Tibial artery (tissue), 4 donors: ENCODE measurements at places on chromosomes 12 and 14.

DNA sequence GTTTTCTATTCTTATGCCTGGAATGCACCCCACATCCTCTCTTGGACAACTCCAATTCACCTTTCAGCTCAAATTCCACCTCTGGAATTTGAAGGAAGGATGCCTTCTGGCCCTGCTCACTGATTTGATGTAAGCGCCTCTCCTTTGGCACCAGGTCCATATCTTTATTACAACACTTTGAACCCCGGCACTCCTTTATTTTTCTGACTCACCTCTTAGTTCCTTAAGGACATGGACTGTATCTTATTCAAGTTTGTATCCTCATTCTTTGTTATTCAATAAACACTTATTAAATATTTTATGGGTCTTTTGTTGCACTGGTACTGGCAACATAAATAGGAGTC lies 3.1 kb downstream of the GALC start:
- DNase-seq, result no peak
- no peak overlapping the region for H3K27ac ChIP-seq
- no peak overlapping the region for H3K4me3 ChIP-seq
- H3K4me1 ChIP-seq, result no peaks in the 10 kb centered on the region
- H3K36me3 ChIP-seq, result peaks cover 12% of the 10 kb centered on the region
- H3K27me3 ChIP-seq, result no peaks in the 10 kb centered on the region

DNA sequence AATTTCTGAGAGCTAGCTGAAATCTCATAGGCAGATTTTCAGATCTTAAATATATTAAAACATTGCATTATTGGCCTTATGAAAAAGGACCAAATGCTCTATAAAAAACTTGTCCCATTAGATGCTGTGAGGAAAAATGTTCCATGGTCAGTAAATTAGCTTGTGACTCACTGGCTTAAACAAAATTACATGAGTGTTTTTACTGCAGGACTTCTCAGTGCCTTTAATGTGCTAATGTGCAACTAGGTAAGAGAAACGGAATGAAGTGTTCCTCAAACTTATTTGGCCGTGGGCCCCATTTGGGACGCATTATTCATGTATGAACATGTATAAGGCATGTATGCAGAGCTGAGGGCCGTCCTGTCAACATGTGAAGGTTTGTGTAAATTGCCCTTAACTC lies 41.7 kb downstream of the MYRFL start:
- H3K4me1 ChIP-seq, result no peaks in the 10 kb centered on the region
- DNase-seq, result no peak
- H3K27me3 ChIP-seq, result no peaks in the 10 kb centered on the region
- no peak overlapping the region for H3K27ac ChIP-seq
- no peak overlapping the region for H3K4me3 ChIP-seq

- H3K27ac ChIP-seq, result no peak overlapping the region
- no peaks in the 10 kb centered on the region for H3K27me3 ChIP-seq
- H3K36me3 ChIP-seq, result no peaks in the 10 kb centered on the region
- no peak for DNase-seq
- no peak overlapping the region for H3K4me3 ChIP-seq
These were observed 121.3 kb downstream of the CRADD start for GRCh38 chr12:93798279-93799151.

DNA sequence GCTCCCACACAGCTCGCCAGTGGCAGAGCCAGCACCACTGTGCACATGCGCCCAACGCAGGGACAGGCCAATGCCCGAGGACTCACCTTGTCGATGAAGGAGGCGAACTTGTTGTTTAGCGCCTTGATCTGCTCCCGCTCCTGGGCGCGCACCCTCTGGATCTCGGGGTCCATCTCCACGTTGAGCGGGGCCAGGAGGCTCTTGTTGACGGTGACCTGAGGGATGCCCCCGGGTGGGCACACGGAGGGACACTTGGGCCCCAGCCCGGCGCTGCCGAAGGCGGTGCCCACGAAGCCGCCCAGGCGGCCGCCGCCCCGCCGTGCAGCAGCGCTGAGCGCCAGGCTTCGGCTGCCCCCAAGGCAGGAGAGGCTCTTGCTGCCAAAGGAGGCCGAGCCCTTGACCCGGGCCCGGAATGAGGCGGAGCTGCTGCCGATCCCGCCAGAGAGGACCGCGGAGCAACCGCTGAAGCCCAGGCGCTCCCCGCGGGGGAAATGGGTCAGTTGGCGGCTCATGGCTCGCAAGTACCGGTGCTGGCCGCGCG lies at the start of gene KRT72:
Gene KRT72 (minus strand): TSS at position 523 of the 541 bp plus-strand sequence. CDS start 11 bp downstream, at position 512.
- H3K4me1 ChIP-seq, result no peaks in the 10 kb centered on the region
- no peak within 1 kb of the TSS for H3K4me3 ChIP-seq
- H3K36me3 ChIP-seq, result no peaks in the 10 kb centered on the region
- no peak for DNase-seq
- H3K27ac ChIP-seq, result no peak within 1 kb of the TSS

- no peak for DNase-seq
- no peaks in the 10 kb centered on the region for H3K27me3 ChIP-seq
- H3K4me1 ChIP-seq, result peaks cover 21% of the 10 kb centered on the region
- no peak overlapping the region for H3K4me3 ChIP-seq
- H3K27ac ChIP-seq, result no peak overlapping the region
- H3K36me3 ChIP-seq, result no peaks in the 10 kb centered on the region
These were observed 1077.2 kb downstream of the VRK1 start for GRCh38 chr14:97874394-97874793.

DNA sequence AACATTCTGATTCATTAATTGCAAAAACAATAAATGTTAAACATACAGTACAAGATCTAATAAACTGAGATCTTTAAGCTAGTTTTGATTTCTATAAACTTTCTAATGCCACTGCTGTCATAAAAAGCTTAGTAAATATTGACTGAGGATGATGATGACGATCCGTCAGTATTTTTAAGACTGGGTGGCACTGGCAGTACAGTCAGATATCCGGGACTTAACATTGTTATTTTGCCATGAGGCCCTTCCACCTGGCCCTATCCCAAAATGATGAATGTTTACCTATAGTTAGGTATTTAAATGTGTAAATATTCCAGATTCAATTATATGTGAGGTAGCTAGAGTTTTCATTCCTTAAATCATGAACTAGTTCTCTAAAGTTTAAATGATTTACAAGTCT lies 158.5 kb downstream of the FOXA1 start:
- H3K27ac ChIP-seq, result no peak overlapping the region
- no peaks in the 10 kb centered on the region for H3K27me3 ChIP-seq
- no peak overlapping the region for H3K4me3 ChIP-seq

- DNase-seq, result no peak
- H3K4me3 ChIP-seq, result no peak overlapping the region
- H3K27me3 ChIP-seq, result no peaks in the 10 kb centered on the region
These were observed 52.1 kb downstream of the RCOR1 start for GRCh38 chr14:102644523-102644922.

DNA sequence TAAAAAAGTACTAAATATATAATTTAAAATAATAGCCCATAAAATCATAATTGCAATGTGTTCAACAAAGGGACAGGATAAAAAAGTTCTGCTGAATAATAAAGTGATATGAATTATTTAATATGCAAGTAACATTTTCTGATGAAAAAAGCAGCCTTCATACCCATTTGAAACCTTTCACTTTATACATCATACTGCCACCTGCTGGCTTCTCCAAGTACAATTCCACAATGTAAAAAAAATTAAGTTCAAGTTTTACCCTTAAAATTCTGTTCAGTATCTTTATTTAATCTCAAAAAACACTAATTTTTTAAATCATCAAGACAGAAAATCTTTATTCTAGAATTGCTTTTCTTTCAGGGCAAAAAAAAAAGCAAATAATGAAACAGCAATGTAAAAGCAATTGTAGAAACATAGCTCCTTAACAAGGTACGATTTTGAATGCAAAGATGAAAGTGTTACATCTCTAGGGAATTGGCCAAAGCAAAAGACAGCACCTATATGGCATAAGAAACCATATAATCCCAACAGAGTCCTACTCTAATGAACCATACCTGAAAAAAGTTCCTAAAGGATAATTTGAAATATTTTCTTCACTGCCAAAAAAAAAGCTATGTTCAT lies 15.0 kb downstream of the MDM1 start:
- no peak for DNase-seq
- no peaks in the 10 kb centered on the region for H3K27me3 ChIP-seq
- H3K4me3 ChIP-seq, result no peak overlapping the region
- H3K4me1 ChIP-seq, result no peaks in the 10 kb centered on the region
- H3K36me3 ChIP-seq, result peaks cover 29% of the 10 kb centered on the region
- no peak overlapping the region for H3K27ac ChIP-seq

DNA sequence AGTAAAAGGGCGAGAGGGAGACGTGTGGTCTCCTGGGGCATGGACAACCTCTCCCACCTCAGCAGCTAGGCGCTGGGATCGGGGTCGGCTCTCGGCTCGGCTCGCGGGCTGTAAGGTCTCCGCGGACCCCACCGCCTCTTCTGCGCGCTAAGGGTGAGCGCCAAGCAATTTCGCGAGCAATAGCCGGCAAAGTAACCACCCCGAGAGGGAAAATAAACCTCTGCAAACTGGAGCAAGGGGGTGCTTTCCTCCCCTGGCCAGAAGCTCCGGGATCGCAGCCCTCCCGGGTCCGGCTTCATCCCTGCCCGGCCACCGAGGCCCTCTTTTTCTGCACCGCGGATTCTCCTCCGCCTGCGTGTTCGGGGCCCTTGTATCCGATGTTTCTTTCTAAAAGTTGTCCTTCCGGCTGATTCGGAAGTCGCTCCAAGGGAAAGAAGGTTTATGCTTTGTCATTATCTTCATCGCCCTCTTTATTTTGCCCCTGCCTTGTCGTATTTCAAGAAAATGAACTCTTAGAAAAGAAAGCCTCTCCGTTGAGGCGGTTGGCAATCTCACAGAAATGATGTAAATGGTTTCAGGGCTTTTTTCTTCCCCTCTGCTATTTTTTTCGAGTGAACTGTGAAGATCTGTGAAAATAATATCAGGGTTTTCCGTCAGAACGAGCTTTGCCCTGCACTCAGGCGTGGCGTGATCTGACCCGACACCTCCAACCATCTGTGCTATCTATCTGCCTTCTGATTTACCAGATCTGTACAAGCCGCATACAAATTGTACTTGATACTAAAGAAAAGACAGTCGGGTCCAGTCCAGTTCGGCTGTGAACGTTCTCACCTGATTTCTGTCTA lies 1.7 kb upstream of the SIX6 start:
- no peaks in the 10 kb centered on the region for H3K36me3 ChIP-seq
- H3K4me3 ChIP-seq, result no peak overlapping the region
- H3K27me3 ChIP-seq, result no peaks in the 10 kb centered on the region
- no peak for DNase-seq

- no peak overlapping the region for H3K27ac ChIP-seq
- no peak overlapping the region for H3K4me3 ChIP-seq
- H3K4me1 ChIP-seq, result peaks cover 20% of the 10 kb centered on the region
- H3K27me3 ChIP-seq, result no peaks in the 10 kb centered on the region
- DNase-seq, result no peak
These were observed 9.3 kb upstream of the CALCOCO1 start for GRCh38 chr12:53736592-53736991.

DNA sequence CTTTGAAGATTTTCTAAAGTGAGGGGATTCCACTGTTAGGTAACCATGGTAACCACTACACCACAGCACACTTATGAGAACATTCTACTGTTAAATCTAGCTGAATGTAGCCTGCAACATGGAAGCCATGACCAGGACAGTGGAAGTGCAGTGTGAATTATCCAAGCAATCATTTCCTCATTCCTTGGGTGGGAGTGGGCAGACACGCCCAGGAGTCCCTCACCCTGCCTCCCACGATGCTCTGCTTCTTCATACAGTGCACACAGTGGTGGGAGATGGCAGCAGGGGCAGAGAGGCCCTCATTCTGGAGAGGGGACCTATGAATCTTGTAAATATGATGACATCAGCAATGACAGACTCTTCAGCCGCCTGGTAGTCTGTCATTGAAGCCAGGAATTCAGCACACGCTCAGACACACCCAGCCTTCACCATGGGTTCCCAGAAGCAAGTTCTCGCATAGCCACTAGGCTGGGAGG lies 70.1 kb upstream of the HOXC13 start:
- no peaks in the 10 kb centered on the region for H3K27me3 ChIP-seq
- H3K36me3 ChIP-seq, result no peaks in the 10 kb centered on the region
- peaks cover 8% of the 10 kb centered on the region for H3K4me1 ChIP-seq
- no peak overlapping the region for H3K27ac ChIP-seq
- no peak overlapping the region for H3K4me3 ChIP-seq

DNA sequence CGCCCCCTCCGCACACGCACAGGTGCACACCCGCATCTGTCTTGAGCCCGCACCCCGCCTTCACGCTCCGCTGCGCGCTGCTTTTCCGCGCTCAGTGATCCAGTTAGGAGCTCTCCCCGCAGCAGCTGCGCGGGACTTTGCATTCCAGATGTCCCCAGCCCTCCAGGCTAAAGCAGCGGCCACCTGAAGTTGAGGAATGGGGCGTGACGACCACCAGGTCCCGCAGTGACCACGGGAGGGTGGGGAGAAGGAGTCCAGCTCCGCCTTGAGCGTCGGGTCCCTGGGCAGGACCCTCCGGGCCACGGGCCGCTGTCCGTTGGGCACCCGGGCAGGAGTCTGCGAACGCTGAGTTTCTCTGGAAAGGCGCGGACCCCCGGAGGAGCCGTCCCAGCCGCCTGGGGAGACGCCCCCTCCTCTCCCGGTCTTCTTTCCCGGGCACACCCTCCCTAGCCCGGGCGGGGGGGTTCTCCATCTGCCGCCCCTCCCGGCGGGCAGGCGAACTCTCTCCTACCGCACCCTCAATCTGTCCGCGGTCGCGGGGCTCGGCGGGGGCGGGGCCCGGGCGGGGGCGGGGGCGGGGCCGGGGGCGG lies 334 bp upstream of the TMEM132C start:
- H3K27ac ChIP-seq, result no peak overlapping the region
- H3K4me3 ChIP-seq, result no peak overlapping the region
- peaks cover 13% of the 10 kb centered on the region for H3K4me1 ChIP-seq
- H3K27me3 ChIP-seq, result peaks cover 40% of the 10 kb centered on the region

DNA sequence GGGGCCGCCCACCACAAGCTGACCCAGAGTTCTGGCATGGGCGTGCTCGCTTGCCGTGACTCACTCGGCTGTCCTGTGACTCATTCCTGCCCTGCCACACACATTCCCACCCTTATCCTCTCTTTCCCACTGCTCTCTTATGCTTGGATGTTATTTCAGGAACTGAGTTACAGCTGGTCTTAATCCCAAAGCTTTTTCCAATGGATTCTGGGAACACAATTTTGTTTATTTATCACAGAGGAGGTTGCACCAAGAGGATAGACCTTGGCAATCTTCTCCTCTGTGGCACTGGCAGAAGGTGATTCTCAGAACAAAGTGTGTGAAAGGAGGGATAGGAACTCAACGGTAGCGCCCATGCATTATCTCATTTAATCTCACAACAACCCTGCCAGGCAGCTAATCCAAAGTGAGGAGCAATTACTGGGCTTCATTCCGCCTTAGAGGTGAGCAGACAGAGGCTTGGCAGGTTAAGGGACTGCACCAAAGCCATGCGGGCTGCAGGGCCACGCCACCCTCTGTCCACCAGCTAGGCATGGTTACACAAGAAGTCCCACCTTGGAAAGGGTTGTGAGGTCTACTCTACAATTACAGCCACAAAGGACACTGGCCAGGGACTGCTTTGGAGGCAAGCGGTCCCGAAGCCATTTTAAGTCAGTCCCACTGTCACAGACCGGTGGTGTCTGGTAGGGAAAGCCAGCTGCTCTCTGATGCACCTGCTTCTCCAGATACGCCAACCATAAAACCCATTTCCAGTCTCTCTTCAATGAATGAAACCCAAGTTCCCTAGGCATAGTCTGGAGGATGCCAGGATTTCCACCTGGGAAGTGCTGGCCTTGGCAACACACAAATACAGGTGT lies 32.9 kb downstream of the SYNE3 start:
- peaks cover 52% of the 10 kb centered on the region for H3K4me1 ChIP-seq
- DNase-seq, result peak; percentile 87
- H3K27me3 ChIP-seq, result no peaks in the 10 kb centered on the region
- peak overlapping the region; percentile 87 for H3K27ac ChIP-seq
- H3K36me3 ChIP-seq, result no peaks in the 10 kb centered on the region
